ENCODE measurements at places on chromosomes 7 and 10.

DNA sequence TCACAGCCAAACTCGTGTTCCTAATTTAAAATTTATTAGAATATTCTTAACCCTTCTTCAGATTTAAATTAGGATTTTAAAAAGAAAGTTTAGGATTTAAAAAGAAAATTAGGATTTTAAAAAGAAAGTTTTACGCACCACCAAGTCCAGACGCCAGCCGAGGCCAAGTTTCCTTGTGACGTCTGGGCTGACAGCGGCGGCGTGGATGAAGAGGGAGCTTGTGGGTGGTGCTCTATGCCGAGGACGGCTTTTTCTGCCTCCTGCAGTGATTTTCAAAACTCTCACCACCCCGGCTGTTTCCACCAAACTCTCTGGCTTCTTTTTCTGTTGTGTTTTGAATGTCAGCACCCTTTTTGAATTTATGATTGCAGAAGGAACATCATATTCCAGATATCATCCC is 252.9 kb downstream of the DNAJB6 start:
- DNase-seq = no peak

DNA sequence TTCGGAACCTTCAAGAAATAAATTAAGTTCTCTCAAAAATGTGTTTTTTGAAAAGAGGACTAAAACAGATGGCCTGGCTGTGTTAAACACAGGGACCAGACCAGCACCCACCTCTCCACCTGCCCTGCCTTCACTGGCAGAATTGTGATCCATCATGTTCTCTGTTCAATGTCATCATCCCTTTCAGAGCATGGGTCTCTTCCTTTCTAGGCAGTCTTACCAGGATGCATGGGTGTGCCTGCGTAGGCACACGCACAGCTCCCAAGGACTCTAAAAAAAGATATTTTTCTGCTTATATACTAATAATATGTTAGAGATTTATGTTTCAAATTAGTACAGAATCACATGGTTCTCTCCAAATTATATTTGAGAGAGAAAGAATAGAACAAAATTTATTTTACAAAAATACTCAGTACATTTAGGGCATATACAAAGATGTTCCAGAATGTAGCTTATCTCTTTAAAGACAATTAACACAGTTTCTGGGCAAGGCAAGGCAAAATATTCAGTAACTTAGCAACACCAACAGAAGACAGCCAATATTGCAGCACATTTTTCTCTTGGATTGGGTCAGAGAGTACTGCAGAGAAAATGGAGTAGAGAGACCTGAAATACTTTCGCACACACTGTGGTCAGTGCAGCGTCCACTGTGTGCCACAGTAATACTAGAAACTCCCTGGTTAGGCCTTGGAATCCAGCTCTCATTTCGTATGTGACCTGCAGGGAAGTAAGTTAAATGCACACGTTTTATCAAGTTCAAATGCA is 52.8 kb downstream of the EGFR start:
- no peak for DNase-seq

- no peak for DNase-seq
Measured at GRCh38 chr10:43121444-43121843, 16.8 kb upstream of the CSGALNACT2 start.

DNA sequence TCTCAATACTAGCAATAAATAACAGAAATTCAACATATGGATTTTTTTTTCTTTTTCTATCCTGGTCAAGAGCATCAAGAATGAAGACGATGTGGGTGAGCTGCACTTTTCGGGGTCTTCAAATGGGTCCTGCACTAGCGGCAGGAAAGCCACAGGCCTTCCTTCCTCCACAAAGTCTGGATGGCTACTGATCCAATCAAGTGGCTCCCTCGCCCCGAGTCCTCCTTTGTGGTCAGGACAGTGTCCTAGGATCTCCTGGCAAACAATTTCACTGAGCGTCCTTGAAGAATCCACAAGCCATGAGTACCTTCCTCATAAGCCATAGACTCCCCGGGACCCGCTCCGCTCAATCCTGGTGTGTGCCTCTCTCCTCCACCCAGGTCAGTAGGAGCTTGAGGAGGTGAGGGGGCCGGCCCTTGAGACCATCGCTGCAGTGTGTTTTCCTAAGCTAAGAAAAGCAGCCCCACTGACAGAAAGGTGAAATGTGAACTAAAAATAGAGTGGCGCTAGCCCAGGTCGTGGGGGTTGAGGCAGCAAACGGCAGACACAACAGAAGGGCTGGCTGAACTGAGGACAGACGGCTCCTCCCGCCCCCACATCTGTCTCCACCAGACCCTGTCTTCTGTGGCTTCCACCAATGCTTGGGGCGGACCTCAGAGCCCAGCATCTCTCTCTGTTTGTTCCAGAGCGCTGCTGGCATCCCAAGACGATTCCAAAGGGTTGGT is 202.3 kb downstream of the HERPUD2 start:
- DNase-seq = no peak

DNA sequence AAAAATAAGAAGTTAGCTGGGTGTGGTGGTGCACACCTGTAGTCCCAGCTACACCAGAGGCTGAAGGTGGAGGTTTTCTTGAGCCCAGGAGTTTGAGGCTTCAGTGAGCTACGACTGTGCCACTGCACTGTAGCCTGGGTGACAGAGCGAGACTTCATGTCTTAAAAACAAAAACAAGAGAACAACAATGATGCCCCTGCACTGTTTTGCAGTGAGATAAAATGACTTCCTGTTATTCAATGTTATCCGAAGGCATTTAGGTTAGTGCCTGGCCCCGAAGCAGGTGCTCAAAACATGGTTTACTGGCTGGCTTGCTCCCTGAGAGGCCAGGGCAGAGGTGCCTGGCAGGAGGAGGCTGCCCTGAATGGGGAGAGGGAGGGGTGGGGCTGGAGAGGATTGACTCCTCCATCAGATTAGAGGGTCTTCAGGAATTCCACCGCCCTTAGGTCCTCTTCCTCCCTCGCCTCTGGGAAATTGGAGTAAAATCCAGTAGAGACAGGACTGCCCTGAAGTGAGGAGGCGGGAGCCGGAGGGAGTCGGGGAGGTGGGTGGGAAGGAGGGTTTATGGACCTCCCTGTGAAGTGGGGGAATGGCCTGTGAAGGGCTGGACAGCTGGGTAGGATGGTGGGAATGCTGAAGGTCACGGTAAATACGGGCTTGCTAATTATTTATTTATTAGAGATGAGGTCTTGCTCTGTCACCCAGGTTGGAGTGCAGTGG is 6.8 kb upstream of the CLDN4 start:
- DNase-seq = no peak

- no peak for DNase-seq
Measured at GRCh38 chr7:64558781-64559180, 4.1 kb downstream of the ZNF680 start.

DNA sequence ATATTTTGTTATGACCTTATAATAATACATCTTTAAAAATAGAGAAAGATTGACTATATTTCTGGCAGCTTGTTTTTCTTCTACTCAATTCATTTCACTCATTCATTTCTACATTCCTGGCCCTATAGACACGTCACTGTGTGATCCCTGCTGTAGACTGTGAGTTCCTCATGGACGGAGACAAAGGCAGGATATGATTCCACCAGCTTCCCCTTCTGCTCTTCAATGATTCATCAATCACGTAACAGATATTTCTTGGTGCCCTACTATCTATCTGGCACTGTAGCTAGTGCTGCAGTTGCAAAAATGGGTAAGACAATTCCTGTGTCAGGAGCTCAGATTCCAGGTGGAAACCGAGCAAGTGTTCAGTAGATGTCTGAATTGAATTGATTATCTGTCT is 415.0 kb downstream of the SFMBT2 start:
- DNase-seq = no peak

DNA sequence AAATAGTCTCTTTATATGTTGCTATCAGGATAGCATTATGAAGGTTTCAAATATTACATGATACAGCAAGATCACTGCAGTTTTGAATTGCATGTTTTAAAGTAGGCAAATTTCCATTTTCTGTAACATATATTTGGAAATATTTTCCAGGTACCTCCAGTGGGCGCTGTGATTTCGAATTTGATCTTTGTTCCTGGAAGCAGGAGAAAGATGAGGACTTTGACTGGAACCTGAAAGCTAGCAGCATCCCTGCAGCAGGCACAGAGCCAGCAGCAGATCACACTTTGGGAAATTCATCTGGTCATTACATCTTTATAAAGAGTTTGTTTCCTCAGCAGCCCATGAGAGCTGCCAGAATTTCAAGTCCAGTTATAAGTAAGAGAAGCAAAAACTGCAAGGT is 299.0 kb downstream of the MALRD1 start:
- no peak for DNase-seq

GRCh38 chr7:135368416-135369186 is 135.0 kb downstream of the STRA8 start:
- no peak for DNase-seq

Data from activated CD4-positive, alpha-beta T cell treated with anti-CD3 and anti-CD28 coated beads, Interleukin-2, amount 10 ng/mL, durations not matched to agents 24 days and 14 days (primary cell).